Endothelial cell of umbilical vein (primary cell): ENCODE measurements at places on chromosomes 1 and 21. TPM values are rescaled to one million over a fixed set of nuclear protein-coding genes. Genes with fewer than 3 reads are reported as not detected.

Gene THEM5
- total RNA-seq: not detected in 2 replicates

Gene CLDN17
- total RNA-seq: not detected in 2 replicates

Gene TOMM20
- total RNA-seq: 98.4 and 108 TPM in 2 replicates

Gene ATXN7L2
- 3.8 and 4.4 TPM in 2 replicates for total RNA-seq

Gene SPRR2D
- total RNA-seq: not detected in 2 replicates

Gene DPT
- not detected in 2 replicates for total RNA-seq

Gene TSACC
- 0.69 TPM in 1 of 2 replicates, not detected in the other for total RNA-seq

Gene VASH2
- 1.4 and 2.9 TPM in 2 replicates for total RNA-seq

Gene EFNA1
- total RNA-seq: 107 and 111 TPM in 2 replicates

Gene KIF21B
- total RNA-seq: 4.4 and 4.7 TPM in 2 replicates

Gene TNNI3K
- total RNA-seq: not detected in 2 replicates
